Body of pancreas (tissue), 4 donors: ENCODE measurements at places on chromosomes 16 and 17.
A peak's percentile ranks its signal among the peaks of the same experiment; 100 is the strongest.

DNA sequence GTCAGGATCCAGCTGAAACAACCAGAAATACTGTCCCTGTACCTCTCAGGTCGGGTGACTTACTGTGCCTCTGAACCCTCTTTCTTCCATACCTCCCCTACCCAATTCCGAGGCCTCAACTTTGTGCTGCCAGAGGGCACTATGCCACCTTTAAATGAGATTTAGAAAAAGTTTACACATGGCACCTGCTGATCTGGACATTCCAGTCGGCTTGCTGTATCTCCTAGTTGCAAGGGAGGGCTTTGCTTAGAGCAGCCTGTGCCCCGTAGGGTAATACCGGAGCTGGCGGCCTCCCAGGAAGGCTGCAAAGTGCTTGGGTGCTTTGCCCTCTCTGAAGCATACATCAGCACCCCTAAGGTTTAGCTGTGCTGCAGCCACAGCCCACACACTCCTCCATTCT is 306.0 kb upstream of the RBFOX1 start:
- DNase-seq, result no peak

- peak; percentile 6 for DNase-seq
These were observed 48.6 kb downstream of the ABCA8 start for GRCh38 chr17:68906638-68907037.

- DNase-seq, result no peak
These were observed 525 bp downstream of the JPT1 start for GRCh38 chr17:75153780-75154194.

- no peak for DNase-seq
These were observed 41.5 kb upstream of the MED9 start for GRCh38 chr17:17435323-17435722.
